Caco-2 (cell line): ENCODE measurements at places on chromosomes 11 and 22. TPM values are rescaled to one million over a fixed set of nuclear protein-coding genes. Genes with fewer than 3 reads are reported as not detected.
A peak's percentile ranks its signal among the peaks of the same experiment; 100 is the strongest.

DNA sequence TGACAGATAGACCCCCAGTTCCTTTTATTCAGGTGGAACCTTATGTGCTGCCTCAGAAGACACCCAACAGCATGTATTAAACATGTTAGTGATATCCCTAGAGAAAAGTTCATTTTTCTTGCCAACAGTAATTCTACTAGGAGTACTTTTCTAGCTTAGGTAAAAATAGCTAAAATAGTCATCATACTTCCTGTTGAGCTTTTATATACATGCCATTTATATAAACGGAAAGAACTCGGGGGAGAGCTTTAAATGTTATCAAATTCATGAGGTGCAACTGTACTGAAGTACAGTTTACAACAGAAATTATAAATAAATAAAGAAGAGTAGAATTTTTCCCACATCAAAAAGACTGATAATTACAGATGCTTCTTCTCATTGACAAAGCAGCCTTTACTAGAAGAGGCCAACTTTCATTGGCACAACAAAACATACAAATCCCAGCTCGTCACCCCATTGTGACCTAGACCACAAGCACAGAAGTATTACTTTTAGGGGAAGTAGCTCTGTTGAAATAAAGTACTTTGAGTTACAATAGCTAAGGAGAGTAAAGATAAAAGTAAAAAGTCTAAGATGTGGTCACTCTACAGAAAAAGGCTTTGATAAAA is 59.1 kb upstream of the POU2AF2 start:
- no peak for DNase-seq

DNA sequence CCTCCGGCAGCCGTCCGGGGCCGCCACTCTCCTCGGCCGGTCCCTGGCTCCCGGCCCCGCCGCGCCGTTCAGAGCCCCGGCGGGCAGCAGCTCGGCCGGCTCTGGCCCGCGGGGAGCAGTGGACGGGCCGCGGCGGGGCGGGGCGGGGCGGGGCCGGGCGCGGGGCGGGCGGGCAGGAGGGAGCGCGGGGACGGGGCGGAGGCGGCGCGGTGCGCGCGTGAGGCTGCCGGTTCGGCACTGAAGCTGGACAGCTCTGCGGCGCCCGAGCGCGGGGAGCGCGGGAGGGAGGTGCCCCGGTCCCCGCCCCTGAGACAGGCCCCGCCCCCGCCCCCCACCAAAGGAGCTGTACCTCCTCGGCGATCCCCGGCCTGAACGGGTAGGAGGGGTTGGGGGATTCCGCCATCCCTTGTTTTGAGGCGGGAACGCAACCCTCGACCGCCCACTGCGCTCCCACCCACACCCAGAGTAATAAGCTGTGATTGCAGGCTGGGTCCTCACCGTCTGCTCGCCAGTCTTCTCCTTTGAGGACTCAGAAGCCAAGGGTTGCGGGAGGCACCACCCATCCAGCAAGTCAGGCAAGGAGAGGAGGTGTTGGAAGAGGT is at the start of gene DRD2:
TSS of gene DRD2 (minus strand) at position 239 of the 602 bp plus-strand sequence. CDS start 50,747 bp downstream, outside the sequence.
- peak; percentile 64 for DNase-seq

- DNase-seq = no peak
Observed at GRCh38 chr11:76910620-76911414, 50.1 kb downstream of the ACER3 start.

DNA sequence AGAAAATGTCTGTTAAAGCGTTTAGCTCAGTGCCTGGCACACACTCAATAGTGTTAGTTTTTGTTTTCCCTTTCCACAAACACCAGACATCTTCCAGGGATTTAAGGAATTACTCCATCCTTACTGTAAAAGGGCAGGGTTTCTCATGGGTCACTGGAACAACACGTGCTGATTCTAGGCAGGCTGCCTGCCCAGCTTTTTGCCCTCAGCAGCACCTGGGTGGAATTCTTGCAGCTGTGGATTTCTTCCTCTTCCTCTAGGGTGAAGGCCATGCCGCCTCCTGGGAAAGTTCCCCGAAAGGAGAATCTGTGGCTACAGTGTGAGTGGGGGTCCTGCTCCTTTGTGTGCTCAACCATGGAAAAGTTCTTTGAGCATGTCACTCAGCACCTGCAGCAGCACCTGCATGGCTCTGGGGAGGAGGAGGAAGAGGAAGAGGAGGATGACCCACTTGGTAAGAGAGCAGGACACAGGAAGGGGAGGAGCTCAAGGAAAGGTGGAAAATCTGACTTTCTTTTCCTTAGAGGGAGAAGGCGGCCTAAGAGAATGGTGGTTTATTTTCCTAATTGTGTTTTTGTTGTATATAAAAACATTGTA is 5.4 kb downstream of the HINFP start:
- no peak for DNase-seq

DNA sequence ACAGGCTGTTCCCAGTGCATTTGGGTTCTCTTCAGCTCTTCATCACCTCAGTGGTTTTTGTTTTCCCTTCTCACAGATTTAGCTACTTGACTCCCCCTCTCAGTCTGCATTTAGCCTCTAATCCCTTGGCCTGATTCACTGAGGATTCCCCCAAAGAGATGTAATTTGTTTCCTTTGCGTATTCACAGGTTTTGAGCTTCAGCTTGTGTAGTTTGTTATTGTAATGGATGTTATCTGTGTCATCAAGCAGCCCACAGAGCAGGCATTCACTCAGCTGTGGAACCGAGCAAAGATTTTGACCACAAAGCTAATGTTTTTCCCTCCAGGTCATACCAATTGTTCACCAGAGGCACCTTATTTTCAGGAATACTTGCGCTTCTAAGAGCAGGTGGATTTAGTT is 6.4 kb upstream of the ME3 start:
- no peak for DNase-seq

GRCh38 chr11:101816613-101817012 is 98.2 kb upstream of the CEP126 start:
- no peak for DNase-seq

DNA sequence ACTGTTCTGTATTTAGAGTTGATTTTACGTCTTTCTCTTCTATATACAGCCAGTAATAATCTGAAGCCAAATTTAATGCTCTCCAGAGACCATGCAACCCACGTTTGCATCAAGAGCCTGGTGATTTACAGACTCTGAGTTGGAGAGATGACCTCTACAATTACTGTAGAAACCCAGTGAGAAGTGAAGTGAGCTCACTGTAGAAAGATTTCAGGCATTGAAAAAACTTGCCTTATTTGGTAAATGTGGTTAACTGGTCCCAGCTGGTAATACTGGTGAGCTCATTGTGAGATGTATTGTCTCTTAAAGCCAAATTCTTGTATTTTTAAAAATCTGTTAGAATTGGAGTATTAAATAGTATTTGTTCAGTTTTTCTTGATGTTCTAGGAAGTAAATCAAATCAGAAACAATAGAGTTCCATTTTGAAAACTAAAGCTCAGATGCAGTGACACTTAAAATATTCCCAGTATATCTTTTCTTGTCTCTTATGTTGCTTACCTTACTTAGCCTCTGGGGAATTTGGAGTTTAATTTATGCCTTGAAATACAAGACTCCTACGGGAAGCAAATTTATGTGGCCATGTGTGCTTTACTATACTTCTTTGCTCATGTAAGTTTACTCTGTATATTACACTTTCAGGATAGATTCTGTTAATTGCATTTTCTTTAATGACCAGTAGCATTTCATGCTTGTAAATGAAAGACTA is 189.9 kb downstream of the ARHGAP42 start:
- DNase-seq = no peak

DNA sequence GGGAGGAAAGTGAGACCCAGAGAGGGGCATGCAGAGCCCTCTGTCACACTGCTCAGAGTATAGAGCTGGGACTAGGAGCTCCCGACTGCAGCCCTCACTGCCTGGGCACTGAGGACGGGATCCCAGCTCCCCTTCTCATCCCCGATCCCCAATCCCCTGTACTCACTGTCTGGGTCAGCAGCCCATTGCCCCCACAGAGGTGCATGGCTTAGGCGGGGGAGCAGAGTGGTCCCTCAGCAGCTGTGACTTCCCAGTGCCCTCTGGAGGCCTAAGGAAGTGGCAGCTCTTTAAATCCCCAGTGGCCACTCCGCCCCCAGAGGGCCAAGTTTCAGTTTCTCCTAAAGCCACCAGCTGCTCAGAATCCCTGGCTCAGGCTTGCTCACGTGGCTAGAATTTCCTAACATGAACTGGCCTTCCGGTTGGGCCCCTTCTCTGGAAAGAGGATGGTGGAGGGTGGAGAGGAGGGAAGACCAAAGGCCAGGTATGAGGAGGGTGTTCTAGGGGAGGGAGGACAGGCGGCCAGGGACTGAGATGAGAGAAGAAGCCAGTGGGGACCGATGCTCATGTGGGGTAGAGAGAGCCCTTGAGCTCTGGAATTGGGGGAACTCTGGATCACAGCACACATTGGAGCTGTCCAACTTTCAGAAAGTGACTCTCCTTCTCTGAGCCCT is at the start of gene BATF2:
TSS of gene BATF2 (minus strand) at position 262 of the 671 bp plus-strand sequence. CDS start at position 205, 57 bp downstream.
- peak; percentile 79 for DNase-seq

GRCh38 chr22:31680861-31681341 is 18.9 kb upstream of the PISD start:
- no peak for DNase-seq

The CHADL gene
- total RNA-seq = 0.32 TPM in 1 of 2 replicates, not detected in the other

The ASCL2 gene
- total RNA-seq = 26.6 and 32.5 TPM in 2 replicates
